Inflammatory macrophage (primary cell): ENCODE measurements at places on chromosomes 16 and 17.
A peak's percentile ranks its signal among the peaks of the same experiment; 100 is the strongest.

GRCh38 chr16:28494121-28494851 is at the start of gene APOBR:
Gene APOBR, plus strand, starts transcription at chr16:28494643. Its CDS starts 39 bp downstream, at chr16:28494682.
- peak; percentile 94 for DNase-seq

GRCh38 chr17:73255671-73256181 is 6.0 kb downstream of the CPSF4L start:
- peak; percentile 24 for DNase-seq

DNA sequence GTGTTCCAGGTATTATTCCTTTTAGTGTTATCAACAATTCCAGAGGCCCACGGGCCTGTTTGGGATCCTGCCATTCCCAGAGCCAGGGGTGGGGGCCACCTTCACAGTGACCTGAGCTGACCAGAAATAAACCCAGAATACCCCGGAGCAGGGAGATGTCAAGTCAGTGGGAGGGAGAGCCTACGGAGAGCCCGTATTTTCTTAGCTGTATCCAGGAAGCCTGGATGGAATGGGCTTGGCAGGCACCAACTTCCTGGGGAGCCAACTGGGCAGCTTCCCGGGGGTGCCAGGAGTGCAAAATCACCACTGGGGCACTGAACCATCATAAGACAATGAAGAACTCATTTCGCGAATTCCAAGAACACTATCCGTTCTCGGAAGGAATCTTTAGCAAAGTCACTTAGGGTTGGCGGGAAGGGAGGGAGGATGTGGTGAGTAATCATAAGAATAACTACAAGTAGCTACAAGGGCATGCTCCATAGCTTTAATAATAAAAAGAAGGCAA is 13.2 kb upstream of the MRTFB start:
- no peak for DNase-seq

GRCh38 chr16:86428729-86429517 is 81.4 kb upstream of the FOXF1 start:
- DNase-seq = no peak

GRCh38 chr17:57357392-57357784 is 101.1 kb downstream of the MSI2 start:
- DNase-seq = no peak

DNA sequence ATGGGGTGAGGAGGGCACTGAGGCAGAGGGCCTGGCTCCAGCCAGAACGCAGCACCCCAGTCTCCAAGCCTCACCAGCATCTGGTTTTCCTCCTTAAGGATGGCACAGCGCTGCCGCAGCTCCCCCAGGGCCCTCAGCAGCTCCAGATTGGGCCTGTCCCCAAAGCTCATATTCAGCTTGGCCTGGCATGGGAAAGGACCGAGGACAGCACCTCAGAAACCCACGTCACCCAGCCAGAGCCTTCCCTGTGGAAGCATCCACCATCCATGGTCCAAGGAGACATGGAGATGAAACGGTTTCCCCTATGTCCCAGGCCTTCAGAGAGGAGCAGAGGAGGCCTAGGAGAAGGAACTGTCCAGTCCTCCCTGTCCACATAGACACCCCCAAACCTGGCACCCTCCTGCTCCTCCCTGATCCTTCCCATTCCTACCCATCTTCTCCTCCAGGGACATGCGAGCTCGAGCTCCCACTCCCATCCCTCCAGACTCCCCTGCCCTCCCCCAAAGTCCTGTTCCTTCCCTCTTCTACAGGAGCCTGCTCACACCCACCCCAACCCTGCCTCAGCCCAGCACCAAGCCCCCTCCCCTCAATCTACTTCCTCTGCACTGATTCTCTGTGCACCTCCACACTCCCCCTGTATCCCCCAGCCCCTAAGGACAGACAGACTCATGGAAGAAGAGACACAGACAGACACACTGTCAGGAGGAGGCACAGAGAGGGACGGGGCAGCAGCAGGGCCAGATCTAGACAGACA is 1.8 kb downstream of the TSPOAP1 start:
- DNase-seq = no peak

DNA sequence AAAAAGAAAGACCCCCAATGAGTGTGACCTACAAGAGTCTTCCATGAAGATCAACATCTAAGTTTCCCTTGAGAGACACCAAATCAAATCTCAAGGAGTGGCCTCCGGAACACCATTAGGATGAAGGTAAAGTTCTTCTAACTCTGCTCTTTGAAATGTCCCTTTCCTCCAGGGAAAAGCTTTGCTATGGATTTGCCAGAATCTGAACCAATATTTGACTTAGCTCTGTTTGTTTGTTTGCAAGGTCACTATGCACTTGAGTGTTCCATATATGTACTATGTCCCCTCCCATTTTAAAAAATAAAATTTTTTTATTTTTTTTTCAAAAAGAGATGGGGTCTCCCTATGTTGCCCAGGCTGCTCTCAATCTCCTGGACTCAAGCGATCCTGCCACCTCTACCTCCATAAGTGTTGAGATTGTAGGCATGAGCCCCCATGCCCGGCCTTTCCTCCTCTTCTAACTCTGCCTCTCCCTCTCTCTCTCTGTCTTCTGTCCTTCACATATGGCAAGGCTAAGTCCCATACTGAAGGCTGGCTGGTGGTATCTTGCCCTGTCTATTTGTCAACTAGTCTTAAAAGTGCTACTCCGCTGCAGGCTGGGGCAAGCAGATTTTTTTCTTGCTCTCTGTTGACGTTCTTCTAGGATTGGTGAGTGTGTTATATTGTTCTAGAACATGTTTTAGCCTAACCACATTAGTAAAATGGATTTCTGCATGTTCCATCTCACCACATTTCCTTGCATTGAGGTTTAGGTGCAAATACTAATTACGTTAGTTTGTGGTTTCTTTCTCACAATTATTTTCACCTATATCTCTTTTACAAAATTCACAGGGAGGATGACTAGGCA is 276.7 kb upstream of the DYNLRB2 start:
- DNase-seq = no peak

DNA sequence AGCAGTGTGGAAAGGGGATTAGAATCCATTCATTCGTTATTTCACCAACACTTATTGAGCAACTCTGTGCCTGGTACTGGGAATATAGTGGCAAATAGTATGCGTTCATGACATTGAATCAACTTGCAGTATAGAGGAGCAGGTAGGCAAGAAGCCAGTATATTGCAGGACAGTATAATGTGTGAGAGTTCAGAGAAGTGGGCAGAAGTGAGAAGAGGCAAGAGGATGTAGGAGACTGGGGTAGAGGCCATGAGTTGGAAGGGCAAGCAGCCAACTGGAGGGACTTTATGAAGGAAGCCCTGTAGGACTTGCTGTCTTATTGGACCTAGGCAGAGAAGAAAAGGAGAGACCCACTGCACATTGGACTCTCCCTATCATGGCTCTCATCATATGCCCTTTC is 12.3 kb downstream of the HSD17B2 start:
- no peak for DNase-seq

- DNase-seq = no peak
Measured at GRCh38 chr17:82689077-82689476, 9.4 kb downstream of the RAB40B start.

DNA sequence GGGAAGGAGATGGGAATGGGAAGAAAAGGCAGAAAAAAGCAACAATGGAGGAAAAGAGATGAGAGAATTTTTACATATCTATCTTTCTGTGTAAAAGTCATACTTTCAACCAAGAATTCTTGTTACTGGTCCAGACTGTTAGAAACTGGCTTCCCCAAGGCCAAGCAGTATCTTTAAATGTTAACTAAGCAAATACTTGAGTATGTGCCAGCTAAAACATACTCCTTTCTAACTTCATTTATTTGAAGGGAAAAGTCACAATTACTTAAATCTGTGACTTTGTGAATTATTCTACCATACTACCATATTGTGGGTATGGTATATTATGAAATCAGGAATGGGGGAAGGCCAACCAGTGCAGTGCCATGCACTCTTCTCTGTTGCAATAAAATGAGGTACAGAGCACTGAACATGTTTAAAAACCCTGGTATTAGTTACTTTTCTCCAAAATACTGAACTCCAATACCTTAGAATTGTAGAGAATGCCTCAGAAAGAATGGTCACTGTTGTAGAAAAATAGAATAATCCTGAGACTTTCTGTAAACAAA is 92.3 kb upstream of the C17orf78 start:
- no peak for DNase-seq

- no peak for DNase-seq
Measured at GRCh38 chr17:59007995-59008394, 98.7 kb downstream of the TRIM37 start.

DNA sequence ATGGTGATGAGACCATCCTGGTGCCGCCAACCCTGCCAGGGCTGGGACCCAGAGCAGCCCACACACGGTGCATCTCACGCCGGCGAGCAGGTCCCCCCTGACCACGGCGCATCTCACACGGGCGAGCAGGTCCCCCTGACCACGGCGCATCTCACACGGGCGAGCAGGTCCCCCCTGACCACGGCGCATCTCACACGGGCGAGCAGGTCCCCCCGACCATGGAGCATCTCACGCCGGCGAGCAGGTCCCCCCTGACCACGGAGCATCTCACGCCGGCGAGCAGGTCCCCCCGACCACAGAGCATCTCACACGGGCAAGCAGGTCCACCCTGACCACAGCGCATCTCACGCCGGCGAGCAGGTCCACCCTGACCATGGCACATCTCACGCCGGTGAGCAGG is 59.2 kb downstream of the MRM3 start:
- no peak for DNase-seq

DNA sequence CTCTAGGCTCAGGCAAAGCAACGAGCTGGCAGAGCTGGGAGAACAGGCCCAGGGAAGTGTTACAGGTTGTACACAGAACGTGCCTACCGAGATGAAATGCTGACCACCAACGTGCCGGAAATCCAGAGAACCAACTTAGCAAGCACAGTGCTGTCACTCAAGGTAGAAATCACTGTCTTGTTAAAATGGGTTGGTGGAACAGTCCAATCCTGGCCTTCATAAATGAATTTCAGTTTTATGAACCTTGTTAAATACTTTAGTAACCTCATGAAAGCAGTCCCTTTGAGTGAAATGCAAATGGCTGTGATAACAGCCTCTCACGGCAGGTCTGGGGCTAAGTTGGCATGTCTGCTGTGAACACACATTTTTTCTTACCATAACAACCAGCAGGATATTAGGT is 29.0 kb downstream of the ETV4 start:
- DNase-seq = no peak

DNA sequence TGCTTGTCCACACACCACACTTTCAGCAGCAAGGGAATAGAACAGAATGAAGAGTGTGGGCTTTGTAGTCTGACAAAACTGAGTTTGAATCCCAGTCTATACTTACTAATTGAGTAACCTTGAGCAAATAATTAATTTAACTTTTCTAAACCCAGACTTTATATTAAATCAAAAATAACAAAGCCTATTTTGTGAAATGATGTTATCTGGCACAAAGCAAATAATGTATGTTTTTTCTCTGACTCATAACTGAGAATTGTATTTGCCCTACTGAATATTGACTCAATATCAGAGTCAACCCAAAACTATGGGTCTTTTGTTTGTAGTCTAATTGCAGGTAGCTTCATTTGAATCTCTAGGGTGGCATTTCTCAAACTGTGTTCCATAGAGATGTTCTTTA is 77.9 kb upstream of the TANC2 start:
- no peak for DNase-seq

GRCh38 chr17:83077939-83078338 is 1.5 kb upstream of the METRNL start:
- no peak for DNase-seq

DNA sequence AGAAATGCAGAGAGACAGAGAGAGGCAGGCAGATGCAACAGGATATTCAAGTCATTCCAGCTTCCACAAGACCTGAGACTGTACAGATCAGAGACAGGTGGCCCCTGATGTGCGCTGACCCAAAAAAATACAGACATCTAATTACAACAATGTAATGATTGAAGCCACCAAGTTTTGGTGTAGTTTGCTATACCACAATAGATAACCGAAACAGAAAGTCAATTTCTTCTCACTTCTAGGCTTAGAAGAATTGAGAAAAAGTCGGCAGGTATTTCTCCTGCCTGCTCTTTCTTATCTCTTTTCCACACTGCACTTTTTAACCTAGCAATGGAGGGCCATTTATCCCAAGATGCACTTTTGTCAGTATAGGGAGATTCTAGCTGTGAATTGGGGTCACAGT is 949.2 kb downstream of the CDH11 start:
- no peak for DNase-seq

GRCh38 chr17:14575471-14575953 is 274.6 kb downstream of the HS3ST3B1 start:
- no peak for DNase-seq

GRCh38 chr17:76336756-76337412 is 16.8 kb downstream of the PRPSAP1 start:
- no peak for DNase-seq

- DNase-seq = no peak
Measured at GRCh38 chr17:67813803-67814180, 11.5 kb upstream of the BPTF start.

- DNase-seq = no peak
Measured at GRCh38 chr17:62126292-62126691, 61.2 kb upstream of the MED13 start.

DNA sequence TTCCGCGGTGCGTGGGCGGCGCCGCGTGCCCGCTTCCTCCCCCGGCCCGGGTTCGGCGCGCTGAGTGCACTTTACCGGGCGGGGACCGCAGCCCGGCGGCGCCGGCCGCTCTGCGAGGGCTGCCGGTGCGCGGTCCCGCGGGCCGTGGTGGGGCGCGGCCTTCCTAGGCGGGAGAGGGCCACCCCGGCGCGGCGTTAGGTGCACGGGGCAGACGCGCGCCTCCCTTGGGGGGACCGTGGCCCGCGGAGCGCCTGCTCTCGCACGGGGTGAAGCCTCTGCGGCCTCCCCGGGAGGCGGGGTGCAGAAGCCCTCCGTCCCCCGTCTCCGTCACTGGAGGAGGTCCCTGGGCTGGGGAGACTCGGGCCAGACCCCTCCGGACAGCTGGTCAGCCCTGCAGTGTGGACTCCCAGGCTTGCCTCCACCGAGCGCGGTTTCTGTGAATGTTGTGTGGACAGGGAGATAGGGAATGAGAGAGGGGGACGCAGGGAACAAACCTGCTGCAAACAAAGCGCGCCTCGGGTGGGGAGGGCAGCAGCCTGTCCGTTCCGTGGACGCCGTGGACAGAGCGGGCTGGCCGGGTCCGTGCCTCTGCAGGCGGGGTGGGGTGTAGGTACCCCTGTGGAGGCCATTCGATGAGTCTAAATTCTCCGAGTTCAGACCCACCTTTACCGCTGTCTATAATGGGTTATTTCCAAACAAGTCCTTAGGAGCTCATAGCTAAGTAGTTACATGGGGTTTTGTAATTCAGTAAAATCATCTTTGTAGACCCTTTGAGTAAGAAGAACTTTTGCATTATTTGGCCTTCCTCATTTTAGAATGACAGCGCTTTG is 721 bp downstream of the TBCD start:
- peak; percentile 26 for DNase-seq

DNA sequence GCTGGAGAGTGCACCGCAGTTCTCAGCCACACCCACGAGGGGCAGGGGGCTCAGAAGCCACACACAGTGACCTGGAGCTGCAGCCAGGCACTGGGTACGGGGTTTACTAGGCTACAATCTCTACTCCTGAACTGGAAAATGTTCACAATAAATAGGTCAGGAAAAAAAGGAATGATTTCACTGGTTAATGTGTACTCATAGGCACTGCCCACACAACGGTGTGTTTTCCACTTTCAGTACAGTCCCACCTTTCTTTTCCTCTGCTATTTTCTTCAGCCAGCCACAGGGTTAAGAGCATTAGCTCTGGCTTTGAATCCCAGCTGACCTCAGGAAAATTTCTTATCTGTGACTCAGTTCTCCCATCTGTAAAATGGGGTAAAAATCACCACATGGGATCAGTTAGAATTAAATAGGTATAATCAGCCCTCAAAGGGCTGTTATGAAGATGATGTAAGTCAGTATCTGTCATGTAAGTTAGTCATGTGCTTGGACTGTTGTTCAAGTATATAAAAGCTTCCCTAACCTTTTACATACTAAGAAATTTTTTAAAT is 35.7 kb downstream of the ZCCHC14 start:
- no peak for DNase-seq

GRCh38 chr16:52022177-52022576 is 524.8 kb downstream of the TOX3 start:
- no peak for DNase-seq
